ENCODE measurements at places on chromosomes 7 and 10.

- peak; percentile 57 for DNase-seq
These were observed 14.3 kb downstream of the STRA8 start for GRCh38 chr7:135247746-135248471.

- DNase-seq: no peak
These were observed 79.6 kb downstream of the ZNRF2 start for GRCh38 chr7:30363778-30364563.

GRCh38 chr10:118017071-118017740, 29.5 kb downstream of the RAB11FIP2 start:
- DNase-seq: no peak

- peak; percentile 43 for DNase-seq
These were observed 70.9 kb downstream of the MYL10 start for GRCh38 chr7:101557978-101558741.

GRCh38 chr10:61891906-61892585, 9.5 kb upstream of the ARID5B start:
- DNase-seq: no peak

GRCh38 chr7:132865366-132866143, 216.3 kb downstream of the CHCHD3 start:
- no peak for DNase-seq

GRCh38 chr7:156496865-156497264, 143.7 kb upstream of the RNF32 start:
- DNase-seq: no peak

GRCh38 chr10:110724116-110724921, 80.2 kb downstream of the RBM20 start:
- DNase-seq: peak; percentile 56

DNA sequence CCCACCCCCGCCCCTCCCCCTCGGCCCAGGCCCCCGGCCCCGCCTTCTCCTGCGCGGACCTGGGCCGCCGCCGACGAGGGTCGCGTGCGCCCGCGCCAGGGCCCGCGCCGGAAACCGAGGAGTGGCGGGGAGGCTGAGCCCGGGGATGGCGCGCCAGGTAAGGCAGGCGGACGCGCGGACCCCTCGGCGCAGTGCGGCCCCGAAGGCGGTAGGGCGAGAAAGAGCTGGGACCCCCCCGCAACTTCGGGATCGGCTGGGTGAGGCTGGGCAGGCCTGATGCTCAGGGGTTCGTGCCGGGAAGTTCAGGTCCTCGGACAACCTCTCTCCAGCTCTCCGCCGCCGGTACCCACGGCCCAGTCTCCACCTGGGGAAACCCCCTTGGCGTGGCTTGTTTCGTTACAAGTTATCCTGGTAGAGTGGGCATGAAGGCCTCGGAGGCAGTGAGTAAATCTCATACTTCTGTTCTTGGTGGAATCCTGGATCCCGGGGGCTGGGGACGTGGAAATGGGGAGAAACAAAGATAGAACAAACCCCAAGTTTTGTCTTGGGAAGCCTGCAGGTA, 58.4 kb downstream of the ZNF467 start:
- no peak for DNase-seq

DNA sequence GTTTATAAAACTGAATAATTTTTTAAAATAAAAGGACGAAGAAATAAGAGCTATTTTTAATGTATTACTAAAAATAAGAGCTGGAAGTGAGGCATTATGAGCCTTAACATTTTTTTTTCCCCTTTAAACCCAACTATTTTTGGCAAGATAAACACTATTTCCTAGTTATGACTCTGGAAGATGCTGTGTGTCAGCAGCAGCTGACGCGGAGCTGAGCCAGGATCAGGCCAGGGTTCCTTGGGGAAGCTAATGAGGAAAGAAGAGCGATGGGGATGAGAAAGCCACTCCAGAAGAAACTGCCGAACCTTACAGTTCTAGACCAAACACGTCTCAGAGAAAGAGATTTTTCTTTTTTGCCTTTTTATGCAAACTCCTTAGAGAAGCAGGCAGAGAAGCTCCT, 85.9 kb downstream of the USP6NL start:
- no peak for DNase-seq

DNA sequence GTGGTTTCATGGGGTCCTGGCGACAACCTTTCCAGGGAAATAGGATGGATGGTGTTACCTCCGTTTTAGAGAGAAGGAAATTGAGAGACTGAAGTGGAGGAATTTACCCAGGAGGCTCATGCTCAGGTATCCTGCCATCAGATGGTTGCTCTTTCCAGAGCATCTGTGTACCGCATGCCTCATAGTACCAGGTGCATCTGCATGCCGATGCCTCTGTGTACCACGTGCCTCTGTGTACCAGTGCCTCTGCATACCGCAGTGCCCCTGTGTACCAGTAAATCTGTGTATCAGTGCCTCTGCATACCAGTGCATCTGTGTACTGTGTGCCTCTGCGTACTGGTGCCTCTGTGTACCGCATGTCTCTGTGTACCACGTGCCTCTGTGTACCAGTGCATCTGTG, 3.2 kb downstream of the VWA2 start:
- DNase-seq: no peak

Data from islet precursor cell (in vitro differentiated cells).